ENCODE measurements at places on chromosomes 4 and X. TPM values are rescaled to one million over a fixed set of nuclear protein-coding genes. Genes with fewer than 3 reads are reported as not detected.

DNA sequence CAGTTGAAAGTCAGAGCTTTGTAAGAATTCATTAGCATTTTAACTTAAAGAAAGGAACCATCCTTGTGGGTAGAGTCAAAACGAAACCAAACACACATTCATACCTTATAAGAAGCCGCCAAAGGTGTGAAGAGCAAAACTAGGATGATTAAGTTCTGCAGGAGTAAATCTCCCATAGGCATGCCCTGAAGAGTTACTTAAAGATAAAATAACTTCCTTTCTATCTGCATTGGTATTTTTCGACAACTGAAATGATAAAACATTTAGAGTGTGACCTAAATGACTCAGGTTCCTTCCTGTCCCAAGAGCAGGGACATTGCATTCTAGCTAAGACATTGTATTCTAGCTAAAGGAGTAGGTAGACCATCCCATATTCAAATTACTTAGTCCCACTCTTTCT lies 75.3 kb downstream of the BCOR start:
- DNase-seq: no peak

The HTR2C gene
- not detected for total RNA-seq

- no peak for DNase-seq
Measured at GRCh38 chr4:153722036-153722435, 37.8 kb downstream of the RNF175 start.

The LGI2 gene
- total RNA-seq: 0.36 TPM

The DUSP21 gene
- total RNA-seq: not detected

GRCh38 chr4:185127021-185127925 lies 15.8 kb upstream of the SLC25A4 start:
- DNase-seq: no peak

GRCh38 chrX:13050151-13050550 lies 5.7 kb upstream of the FAM9C start:
- DNase-seq: no peak

GRCh38 chr4:26950446-26950845 lies 89.8 kb downstream of the STIM2 start:
- DNase-seq: no peak

DNA sequence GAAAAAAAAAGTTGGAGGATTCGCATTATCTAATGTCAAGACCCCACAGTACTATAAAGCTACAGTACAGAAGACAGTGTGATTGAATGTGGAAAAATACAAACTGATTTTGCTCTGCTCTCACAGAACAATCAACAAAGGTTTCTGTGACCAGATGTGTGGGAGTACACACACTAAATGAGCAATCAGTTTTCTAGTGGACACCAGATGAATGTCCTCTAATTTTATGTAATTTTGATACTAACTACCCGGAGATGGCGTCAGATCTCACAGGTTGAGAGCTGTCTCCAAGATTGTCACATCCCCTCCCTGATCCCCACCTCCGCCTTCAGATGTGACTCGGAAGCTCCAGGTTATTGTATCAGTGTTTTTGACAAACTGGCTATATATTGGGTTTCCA lies 81.9 kb upstream of the HUWE1 start:
- no peak for DNase-seq

The TRIM60 gene
- total RNA-seq: not detected

- DNase-seq: no peak
Measured at GRCh38 chr4:99323756-99324155, 2.6 kb upstream of the ADH1B start.

DNA sequence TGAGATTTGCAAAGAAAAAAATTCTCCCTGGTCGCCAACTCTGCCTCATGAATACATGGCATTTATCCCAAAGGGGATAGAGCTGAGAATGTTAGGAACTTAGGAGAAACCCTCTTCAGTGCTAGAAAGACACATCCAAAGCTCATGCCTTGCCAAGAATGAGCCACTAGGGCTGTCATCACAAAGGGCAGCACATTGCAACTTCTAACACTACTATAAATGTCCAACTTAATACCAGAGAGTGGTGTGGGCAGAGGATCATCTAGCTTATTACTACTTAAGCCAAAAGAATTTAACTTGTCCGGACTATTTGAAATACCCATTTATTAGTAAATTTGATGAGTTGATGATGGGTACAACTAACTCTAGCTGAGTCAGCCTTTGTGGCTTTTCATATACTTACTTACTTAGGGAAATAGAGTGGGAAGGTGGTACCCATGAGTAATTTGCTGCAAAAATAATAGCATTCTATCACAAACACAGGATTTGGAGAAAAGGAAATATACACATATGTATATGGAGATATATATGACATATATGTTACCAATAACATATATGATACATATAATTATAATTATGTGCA lies 66.3 kb upstream of the GAB1 start:
- DNase-seq: no peak

GRCh38 chr4:4694296-4694772 lies 152.5 kb upstream of the STX18 start:
- DNase-seq: no peak

The TMEM144 gene
- 2.6 TPM for total RNA-seq

- DNase-seq: no peak
Measured at GRCh38 chrX:71910986-71911730, 513 bp downstream of the NHSL2 start.

The MGAT4D gene
- total RNA-seq: not detected

The ZNF157 gene
- total RNA-seq: 0.15 TPM

GRCh38 chr4:140238351-140239056 lies 84.5 kb upstream of the MAML3 start:
- DNase-seq: no peak

The TMPRSS11A gene
- not detected for total RNA-seq

GRCh38 chrX:66042307-66043077 lies 2.6 kb upstream of the VSIG4 start:
- DNase-seq: no peak

- peak; percentile 83 for DNase-seq
Measured at GRCh38 chr4:143185253-143186107, 763 bp downstream of the USP38 start.

DNA sequence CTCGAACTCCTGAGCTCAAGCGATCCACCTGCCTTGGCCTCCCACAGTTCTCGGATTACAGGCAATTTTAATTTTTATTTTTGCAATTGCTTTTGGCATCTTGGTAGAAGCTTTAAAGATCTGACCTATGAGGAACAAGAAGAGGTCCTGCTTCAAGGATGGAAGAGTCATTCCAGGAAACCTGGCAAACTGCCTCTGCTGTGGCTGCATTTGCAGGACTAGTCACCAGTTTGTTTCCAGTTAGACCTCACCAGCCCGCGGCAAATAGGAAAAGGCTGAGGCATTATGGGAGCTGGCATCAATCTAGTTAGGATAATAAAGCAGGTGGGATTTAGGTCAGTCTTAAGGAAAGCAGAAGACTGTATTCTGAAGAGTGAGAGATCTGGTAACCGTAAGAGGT lies 51.9 kb upstream of the LAS1L start:
- DNase-seq: no peak

- DNase-seq: peak; percentile 69
Measured at GRCh38 chr4:96170198-96170597, 330.3 kb downstream of the PDHA2 start.

GRCh38 chrX:110318664-110318968 lies 731 bp upstream of the AMMECR1 start:
- no peak for DNase-seq

- DNase-seq: no peak
Measured at GRCh38 chrX:50168241-50168687, 32.5 kb downstream of the AKAP4 start.

Data from chondrocyte (in vitro differentiated cells).